ENCODE measurements at places on chromosomes 7 and 10.

GRCh38 chr7:128000048-128000447 is 31.2 kb downstream of the LRRC4 start:
- DNase-seq = no peak

DNA sequence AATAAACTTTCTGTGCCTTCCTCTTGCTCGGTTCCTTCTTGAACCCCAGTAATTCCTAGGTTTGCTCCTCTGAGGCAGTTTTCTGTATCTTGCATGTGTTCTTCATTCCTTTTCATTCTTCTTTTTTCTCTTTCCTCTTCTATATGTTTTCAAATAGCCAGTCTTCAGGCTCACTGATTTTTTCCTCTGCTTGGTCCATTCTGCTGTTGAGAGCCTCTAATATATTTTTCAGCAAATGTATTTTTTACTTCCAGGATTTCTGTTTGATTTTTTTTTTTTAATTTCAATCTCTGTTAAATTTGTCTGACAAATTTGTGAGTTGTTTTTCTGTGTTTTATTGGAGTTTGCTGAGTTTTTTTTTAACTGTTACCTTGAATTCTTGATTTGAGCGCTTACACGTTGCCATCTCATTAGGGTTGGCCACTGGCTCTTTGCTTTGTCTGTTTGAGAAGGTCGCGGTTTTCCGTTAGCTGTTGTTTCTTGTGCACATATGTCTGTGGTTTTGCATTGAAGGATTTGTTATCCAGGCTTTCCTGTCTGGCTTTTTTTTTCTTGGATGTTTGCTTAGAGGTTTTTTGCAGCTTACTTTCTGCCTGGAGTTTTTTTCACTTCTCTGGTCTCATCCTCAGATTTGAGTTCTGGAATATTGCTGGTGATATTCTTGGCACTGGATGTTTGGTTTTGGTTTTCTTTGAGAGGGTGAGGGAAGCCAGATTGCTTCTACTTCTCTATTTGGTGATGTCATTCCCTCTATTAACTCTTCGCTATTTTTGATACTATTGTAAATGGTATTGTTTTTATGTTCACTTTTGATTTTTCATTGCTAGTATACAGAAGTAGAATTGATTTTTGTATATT is 12.7 kb downstream of the SPRN start:
- no peak for DNase-seq

- no peak for DNase-seq
Observed at GRCh38 chr7:29896685-29897411, 90.5 kb downstream of the WIPF3 start.

GRCh38 chr7:12851841-12852240 is 164.4 kb downstream of the ARL4A start:
- no peak for DNase-seq

DNA sequence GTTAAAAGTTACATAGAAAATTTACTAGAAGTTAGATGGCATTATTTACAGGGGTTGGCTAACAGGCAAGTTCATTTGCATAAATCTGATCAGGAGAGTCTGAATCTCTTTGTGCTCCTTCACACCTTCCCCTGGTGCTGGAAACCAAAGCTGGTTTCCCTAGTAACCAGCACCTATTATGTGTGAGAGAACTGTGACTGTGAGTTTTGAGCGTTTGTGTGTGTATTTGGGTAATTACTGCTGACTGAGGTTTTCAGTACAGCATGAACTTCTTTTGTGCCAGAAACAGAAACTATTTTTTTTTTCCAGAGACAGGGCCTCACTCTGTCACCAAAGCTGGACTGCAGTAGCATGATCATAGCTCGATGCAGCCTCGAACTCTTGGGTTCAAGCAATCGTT is 10.3 kb upstream of the IFIT1B start:
- DNase-seq = no peak

- no peak for DNase-seq
Observed at GRCh38 chr7:17588730-17589129, 290.3 kb downstream of the AHR start.

- DNase-seq = no peak
Observed at GRCh38 chr7:2199528-2199927, 33.2 kb downstream of the MAD1L1 start.

DNA sequence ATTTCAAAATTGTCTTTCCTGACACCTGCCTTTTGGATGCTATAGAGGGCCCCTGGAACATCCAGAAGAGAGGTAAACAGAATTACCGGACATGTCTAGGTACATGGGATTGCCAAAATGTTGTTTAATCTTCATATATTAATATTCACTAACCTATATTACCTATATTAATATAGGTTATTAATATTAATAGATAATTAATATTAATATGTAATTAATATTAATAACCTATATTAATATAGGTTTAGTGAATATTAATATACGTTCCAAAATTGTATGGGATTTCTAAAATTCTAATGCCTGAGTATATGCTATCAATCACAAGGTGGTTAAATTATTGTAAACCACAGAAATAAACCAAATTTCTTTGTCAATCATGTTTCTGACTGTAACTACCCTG is 17.4 kb downstream of the TOMM7 start:
- no peak for DNase-seq

- no peak for DNase-seq
Observed at GRCh38 chr10:112767156-112767555, 182.9 kb upstream of the TCF7L2 start.

DNA sequence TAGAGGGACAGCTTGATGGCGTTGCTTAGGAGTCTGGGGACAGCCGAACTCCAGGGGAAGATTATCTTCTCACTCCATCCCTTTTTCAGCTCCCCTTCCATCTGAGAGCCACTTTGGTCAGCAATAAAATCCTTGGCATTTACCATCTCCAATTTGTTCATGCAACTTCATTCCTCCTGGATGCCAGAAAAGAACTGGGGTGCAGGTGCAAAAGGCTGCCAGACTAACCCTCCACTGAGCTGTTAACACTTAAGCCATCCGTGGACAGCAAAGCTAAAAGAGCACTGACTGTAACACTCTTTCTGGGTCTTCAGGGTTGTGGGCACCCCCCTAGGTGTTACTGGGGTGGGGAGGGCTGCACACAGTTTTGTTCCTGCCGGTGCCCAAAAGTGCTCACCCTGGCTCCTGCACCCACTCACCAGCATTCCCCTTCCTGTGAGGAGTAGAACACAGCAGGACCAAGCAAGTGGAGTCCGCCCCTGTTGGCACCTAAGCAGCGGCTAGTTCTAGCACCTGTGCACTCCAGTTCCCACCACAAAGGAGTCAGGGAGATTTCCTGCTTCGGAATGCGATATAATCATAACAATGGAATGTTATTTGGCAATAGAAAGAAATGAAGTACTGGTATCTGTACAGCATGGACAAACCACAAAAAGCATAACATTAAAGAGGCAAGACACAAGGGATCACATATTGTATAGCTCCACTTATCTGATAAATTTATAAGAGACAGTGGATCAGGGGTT is 95.1 kb downstream of the NPY start:
- DNase-seq = no peak

GRCh38 chr10:27355918-27356573 is 115.4 kb upstream of the ACBD5 start:
- DNase-seq = peak; percentile 7

All from SK-MEL-5 (cell line).